ENCODE measurements at places on chromosomes 4 and X. TPM values are rescaled to one million over a fixed set of nuclear protein-coding genes. Genes with fewer than 3 reads are reported as not detected.

The SPOCK3 gene
- not detected for total RNA-seq

The APEX2 gene
- total RNA-seq: 16.7 TPM

DNA sequence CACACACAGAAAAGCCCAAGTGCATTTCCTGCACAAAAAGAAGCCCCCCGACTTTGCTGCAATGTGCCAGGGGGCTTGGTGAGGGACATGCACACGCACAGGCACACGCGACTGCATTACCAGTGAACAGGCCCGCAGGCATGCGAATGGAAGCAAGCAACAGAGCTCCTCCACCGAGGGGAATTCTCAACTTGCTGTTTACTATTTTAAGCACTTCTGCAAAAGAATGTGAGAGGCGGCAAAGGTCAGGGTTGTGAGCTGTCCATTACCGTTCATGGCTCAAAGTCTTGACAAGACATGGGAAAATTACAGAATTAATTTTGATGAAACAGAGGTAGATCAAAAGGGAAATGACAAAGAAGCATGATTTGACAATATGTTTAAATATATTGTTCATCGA is 342.5 kb upstream of the NOCT start:
- DNase-seq: no peak

DNA sequence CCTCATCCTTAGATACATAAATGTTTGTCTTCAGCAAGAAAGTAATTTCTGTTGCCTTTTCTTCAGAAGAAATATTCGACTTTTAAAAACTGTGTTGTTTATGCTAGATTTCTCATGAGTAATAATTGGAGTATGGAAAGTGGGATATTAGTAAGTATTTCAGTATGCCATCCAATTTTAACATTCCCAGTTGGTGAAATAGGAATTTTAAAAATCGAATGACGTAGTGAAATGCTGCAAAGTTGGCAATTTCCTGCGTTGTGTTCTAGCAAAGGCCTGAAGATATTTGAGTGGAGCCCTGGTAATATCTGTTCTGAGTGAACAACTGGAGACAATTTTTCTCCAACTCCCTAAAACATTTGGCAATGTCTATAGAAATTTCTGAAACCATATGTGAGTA is 190.1 kb downstream of the ZNF330 start:
- no peak for DNase-seq

DNA sequence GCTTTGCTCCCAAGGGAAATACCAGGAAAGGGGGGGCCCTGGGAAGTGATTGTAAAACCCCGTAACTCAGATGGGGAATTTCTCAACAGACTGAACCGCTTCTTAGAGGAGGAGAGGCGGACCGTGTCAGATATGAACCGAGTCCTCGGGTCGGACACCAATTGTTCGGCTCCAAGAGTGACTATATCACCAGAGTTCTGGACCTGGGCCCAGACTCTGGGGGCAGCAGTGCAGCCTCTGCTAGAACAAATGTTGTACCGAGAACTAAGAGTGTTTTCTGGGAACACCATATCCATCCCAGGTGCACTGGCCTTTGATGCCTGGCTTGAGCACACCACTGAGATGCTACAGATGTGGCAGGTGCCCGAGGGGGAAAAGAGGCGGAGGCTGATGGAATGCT is 1.0 kb downstream of the PNMA3 start:
- DNase-seq: no peak

- DNase-seq: no peak
These were observed 3.3 kb downstream of the PGRMC2 start for GRCh38 chr4:128284317-128284716.
